Stimulated activated CD8-positive, alpha-beta memory T cell treated with anti-CD3 and anti-CD28 coated beads, Interleukin-12 subunit alpha, Interleukin-12 subunit beta, amount 100 ng/mL, for 1 hour (primary cell): ENCODE measurements at places on chromosomes 2 and 18.

- DNase-seq, result no peak
Observed at GRCh38 chr2:83305758-83306378, 1153.2 kb downstream of the SUCLG1 start.

DNA sequence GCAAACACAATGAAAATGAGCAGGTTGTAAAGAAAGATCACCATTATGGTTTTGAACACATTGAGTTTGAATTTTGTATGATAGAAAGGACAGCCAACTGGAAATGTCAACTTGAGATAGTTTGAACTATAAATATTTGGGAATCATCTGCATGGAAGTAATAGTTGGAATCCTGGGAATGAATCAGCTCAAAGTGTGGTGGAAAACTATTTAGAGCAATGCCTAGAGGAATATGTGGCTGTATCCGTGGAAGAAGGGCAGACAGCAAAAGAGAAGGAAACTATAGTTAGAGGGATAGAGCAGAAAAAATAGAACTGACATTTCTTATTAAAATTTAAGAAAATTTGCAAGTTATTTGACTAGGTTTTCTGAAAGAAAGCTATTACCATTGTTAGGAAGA, 112.5 kb upstream of the OTX1 start:
- DNase-seq, result no peak

DNA sequence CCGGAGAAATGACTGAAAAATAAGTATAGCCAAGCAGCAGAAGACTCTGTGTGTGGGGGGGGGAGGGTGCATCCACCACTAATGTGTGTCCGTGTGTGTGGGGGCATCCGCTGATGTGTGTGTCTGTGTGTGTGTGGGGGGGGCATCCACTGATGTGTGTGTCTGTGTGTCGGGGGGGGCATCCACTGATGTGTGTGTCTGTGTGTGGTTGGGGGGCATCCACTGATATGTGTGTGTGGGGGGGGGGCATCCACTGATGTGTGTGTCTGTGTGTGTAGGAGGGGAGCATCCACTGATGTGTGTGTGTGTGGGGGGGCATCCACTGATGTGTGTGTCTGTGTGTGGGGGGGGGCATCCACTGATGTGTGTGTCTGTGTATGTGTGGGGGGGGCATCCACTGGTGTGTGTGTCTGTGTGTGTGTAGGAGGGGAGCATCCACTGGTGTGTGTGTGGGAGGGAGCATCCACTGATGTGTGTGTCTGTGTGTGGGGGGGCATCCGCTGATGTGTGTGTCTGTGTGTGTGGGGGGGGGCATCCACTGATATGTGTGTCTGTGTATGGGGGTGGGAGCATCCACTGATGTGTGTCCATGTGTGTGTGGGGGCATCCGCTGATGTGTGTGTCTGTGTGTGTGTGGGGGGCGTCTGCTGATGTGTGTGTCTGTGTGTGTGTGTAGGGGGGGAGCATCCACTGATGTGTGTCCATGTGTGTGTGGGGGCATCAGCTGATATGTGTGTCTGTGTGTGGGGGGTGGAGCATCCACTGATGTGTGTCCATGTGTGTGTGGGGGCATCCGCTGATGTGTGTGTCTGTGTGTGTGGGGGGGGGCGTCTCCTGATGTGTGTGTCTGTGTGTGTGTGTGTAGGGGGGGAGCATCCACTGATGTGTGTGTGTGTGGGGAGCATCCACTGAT, 125.0 kb downstream of the NFATC1 start:
- DNase-seq, result no peak

DNA sequence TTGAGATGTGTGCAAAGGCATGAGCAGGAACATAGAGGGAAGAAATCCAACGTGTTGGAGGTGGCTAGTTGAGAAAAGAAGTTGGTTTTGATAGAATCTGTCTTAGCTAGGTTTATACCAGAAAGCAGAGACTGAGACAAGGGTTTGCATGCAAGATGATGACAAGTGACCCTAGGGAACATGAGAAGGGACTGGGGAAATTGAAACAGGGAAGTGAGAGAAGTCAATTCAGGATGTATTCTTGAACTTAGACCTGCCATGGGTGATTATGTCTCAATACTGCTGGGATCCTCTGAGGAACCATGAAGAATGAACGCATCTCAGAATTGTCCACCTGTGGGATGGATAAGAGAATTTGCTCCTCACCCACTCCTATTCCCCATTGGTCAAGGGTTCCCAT, 20.5 kb downstream of the IL36A start:
- DNase-seq, result no peak

DNA sequence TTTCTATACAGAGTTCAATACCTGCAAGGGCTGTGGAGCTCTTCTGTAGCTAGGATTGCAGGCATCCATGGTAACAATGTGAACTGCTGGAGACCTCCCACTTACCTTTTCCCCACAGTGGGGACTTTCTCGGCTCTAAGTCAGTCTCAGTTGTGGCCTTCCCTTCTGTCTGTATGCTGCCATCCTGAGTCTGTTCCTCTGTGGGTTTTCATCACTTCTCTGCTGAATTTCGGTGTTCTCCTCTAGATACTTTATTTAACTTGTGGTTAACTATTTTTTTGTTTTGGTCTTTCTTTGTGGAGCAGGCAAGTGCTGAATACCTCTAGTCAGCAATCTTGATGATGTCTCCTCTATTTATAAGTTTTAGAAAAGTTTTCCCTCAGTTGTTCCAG, 647.2 kb upstream of the CDH2 start:
- DNase-seq, result no peak

GRCh38 chr18:27845897-27846296, 331.0 kb downstream of the CDH2 start:
- DNase-seq, result no peak

DNA sequence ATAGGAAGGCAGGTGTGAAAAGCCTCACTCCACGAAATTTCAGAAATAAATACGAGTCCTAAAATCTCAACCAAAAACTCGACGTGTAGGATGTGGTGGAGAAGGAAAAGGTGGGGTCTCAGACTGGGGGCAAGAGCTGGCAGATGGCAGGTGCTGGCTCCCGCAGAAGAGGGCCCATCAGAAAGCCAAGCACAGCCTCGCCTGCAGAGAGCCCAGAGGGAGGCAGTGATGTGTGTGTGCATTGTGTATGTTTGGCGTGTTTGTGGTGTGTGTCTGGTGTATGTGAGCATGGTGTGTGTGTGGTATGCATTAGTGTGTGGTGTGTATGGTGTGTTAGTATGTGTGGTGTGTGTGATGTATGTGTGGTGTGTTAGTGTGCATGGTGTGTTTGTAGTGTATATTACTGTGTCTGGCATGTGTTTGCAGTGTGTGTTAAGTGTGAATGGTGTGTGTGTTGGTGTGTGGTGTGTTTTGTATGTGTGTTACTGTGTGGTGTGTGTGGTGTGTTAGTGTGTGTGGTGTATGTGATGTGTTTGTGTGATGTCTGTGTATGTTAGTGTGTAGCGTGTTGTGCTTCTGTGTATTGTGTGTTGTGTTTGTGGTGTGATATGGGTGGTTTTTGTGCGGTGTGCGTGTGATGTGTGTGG, 116.5 kb downstream of the FAM168B start:
- DNase-seq, result no peak

- no peak for DNase-seq
Observed at GRCh38 chr2:64296695-64297346, 152.6 kb upstream of the PELI1 start.

DNA sequence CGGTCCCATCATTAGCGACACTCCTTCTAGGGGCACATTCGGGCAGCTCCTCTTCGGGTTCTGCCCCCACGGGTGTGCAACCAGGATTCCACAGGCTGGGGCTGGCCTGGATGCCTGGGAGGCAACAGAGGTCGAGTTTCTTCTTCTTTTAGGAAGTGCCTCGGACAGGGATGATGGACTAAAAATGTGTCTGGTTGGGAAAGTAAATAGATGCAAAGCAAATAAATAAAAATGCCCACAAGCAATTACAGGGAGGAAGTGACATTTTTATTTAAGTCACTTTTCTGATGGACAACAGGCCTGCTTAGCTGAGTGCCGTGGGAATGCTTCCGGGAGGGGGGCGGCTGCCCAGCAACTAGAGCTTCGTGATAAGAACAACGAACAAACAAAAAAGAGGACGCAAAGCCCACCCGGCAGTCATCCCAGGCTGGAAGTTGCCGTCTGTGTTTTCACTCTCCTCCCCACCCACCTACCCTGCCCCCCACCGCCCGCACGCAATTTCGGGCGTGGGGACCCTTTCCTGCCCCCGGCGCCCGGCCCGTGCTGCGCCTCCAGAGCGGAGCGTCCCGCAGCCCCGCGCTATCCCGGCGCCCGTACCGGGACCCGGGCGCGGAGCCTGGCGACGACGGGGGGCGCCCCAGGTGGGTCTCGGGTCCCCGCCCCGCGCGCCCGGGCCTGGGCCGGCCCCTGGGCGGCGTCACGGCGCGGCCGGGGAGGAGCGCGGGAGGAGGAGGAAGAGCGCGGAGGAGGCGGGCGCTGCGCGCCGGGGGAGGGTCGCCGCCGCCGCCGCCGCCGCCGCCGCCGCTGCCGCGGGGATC, 412 bp upstream of the NCK2 start:
- no peak for DNase-seq

DNA sequence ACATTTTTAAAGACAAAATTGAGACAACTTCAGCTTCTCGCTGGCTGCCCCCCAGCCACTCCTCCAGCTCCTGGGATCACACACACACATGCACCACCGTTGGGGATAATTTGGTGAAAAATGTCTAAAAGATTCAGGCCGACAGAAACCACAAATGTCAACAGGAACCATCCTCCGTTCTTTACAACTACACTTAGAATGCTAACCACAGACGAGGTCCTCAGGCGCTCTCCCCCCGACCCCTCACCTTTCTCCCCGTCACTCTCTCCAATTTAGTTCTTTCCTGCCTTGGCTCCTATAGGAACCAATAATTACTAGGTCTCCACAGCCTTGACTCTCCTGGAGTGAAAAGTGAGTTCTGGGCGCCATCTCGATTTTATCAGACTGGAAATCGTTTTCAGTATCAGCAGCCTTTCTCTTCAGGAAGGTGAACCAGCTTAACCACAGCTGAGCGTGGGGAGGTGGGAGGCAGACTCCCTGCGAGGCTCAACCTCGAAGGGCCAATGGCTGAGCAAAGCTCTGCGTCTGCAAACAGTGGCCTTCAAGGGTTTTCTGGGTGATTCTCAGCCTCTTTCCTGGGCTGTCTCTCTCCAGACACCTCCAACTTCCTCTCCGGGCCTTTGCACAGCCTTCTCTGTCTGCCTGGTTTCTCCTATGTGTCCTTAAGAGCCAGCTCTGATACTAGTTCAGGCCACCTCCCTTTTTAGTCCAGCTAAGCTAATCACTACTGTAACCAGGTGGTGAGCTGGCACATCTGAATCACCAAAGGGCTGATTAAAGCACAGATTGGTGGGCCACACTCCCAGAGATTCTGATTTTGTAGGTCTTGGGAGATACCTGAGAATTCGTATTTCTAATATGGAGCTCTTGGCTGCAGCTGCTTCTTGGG, 115.7 kb upstream of the COPS8 start:
- no peak for DNase-seq

GRCh38 chr2:241797441-241798080, 11.4 kb upstream of the NEU4 start:
- DNase-seq, result no peak

GRCh38 chr18:24341361-24341760, 56.3 kb downstream of the OSBPL1A start:
- DNase-seq, result no peak

DNA sequence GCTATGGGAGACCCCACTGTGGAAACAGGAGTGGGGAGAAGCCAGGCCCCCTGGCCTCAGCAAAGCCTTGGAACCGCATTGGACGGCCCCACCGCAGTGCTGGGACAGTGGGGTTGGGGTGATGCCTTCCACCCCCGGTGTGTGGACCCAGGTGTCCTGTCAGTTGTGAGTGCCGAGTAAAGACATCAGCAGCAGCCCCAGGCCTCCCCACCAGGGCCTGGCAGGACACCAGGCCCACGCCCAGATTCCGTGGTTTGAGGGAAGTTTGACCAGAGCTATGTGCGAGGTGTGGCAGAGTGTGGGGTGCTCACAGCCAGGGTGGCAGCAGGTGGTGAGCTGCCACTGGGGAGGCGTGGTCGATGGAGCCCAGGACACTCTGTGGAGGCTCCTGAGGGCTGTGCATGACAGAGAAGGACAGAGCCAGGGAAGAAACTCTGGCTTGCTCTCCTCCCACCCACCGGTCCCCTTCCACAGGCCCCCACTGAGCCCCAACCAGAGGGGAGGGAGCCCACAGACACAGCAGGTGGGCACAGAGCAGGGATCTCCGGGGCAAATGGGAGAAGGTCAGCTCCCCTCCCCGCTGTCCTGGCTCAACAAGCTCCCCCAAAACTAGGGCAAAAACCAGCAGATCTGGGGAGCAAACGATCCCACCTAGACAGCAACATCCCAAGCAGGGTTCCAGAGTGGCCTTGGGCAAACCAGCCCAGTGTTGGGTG, 69.1 kb downstream of the TWIST2 start:
- DNase-seq, result no peak

DNA sequence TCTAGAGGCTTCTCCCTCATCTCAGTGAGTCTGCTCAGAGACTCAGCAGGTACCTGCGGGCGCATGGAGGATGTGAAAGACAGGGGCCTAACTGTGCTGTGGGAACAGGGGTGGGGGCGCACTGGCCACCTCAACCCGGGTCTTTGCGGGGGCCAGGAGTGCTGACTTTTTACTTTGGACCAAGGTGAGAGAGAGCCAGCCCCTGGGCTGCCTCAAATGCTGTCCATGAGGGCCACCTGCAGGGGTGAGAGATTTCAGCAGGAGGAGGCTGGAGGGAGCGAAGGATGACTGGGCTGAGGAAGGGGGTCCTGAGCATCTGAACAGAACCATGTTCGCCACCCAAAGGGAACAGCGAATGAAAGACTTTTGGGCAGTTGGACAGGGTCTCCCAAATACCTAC, 129.4 kb downstream of the TNS1 start:
- DNase-seq, result no peak

GRCh38 chr2:60154142-60154541, 399.3 kb downstream of the BCL11A start:
- DNase-seq, result no peak

DNA sequence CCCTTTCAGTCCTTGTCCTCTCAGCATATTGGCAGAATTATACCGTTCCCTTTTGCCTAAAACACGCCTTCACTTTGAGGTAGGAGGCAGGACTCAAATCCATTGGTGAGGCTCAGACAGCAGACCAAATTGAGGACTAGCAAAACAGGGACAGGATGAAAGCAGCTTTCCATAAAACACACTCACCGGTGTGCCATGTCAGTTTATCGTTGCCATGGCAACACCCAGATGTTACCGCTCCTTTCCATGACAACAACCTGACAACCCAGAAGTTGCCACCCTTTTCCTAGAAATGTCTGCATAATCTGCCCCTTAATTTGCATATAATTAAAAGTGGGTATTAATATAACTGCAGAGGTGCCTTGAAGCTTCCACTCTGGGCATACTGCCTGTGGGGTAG, 730.4 kb downstream of the METTL4 start:
- no peak for DNase-seq

GRCh38 chr2:11387100-11387390, 42.6 kb upstream of the ROCK2 start:
- no peak for DNase-seq

DNA sequence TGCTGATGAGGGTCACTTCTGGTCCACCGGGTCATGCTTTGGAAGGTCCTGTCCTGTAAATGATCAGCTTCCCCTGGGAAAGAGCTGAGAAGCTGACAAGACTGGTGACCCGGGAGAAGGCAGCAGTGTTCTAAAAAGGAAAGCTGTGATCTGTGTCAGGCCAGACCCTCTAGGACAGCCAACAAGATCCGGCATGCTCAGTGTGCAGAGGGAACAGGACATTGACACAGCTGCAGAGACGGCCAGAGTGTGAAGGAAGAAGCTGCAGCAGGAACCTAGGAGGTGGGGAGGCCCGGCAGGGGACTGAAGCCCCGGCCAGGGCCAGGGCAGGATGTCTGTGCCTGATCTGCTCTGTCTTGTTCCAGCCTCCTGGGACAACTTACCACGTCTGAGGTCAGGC, 372.7 kb upstream of the ID2 start:
- no peak for DNase-seq
